ENCODE measurements at places on chromosomes 13 and 19. TPM values are rescaled to one million over a fixed set of nuclear protein-coding genes. Genes with fewer than 3 reads are reported as not detected.

The OR7G3 gene
- total RNA-seq = not detected

The CEBPA gene
- total RNA-seq = 4.4 TPM

The SOX21 gene
- total RNA-seq = not detected

The C19orf85 gene
- not detected for total RNA-seq

The CYP2S1 gene
- 1.4 TPM for total RNA-seq

The ZNF546 gene
- 8.9 TPM for total RNA-seq

The CEACAM21 gene
- total RNA-seq = 2.2 TPM

DNA sequence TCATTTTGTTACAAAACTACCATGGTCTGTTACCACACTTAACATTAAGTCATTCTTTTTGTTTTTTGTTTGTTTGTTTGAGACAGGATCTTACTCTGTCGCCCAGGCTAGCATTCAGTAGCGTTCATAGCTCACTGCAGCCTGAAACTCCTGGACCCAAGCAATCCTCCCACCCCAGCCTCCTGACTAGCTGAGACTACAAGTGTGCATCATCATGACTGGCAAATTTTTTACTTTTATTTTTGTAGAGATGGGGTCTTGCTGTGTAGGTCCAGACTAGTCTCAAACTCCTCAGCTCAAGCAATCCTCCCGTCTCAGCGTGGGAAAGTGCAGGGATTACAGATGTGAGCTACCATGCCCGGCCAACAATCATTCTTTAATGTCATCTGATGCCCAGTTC, 3.3 kb downstream of the ALDH16A1 start:
- no peak for DNase-seq

DNA sequence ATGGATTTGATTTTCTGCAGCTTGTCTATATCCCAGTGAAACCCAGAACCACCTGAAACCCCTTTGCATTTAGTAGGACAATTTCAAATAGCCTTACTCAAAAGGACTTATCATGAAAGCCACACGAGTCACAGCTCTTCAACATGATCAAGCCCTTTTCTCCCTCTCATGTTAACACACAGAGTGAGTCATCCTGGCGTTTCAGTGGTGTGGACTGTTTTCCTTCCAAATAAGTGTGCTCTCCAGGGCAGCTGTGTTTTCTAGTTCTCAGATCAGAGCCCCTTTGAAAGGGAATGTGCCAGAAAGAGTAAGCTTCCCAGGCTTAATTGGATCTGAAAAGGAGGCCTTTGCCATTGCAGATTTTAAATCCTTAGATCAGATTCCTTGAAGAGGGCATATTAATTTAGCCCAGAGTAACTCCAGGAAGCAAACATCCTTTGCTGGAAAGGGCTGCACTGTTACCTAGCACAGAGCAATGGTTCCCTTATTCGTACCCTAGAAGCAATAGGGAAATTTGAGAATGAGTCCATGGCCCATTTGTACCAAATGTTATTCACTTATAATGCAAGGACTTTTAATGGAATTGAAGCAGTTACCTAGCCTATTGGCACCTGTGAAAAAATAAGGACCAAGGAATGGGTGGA, 51.3 kb downstream of the ERICH6B start:
- no peak for DNase-seq

- DNase-seq = no peak
Measured at GRCh38 chr13:99758460-99759162, 213.0 kb downstream of the ZIC5 start.

GRCh38 chr19:5645409-5645808, 22.5 kb downstream of the SAFB start:
- peak; percentile 42 for DNase-seq

DNA sequence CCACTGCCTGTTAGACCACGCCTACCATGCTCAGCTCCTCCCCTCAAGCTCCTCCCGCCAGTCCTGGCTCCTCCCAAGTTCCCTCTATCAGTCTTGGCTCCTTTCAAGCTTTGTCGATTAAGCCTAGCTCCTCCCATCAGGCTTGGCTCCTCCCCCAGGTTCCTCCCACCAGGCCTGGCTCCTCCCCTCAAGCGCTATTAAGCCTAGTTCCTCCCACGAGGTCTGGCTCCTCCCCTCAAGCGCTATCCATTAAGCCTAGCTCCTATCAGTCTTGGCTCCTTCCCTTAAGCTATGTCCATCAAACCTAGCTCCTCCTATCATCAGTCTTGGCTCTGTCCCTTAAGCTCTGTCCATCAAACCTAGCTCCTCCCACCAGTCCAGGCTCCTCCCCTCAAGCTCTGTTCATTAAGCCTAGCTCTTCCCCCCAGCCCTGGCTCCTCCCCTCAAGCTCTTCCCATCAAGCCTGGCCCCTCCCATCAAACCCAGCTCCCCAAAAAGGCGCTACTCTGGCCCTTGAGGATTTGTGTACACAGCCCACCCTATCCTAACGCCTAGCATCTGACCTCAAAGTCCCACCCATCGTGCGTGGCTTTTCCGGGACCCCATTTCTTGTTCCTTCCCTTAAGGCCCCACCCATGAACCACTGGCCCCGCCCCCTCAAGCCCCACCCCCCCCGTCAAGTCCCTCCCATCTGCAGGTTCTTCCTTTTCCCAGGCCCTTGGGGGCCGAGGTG, 10.0 kb downstream of the CAMSAP3 start:
- no peak for DNase-seq

DNA sequence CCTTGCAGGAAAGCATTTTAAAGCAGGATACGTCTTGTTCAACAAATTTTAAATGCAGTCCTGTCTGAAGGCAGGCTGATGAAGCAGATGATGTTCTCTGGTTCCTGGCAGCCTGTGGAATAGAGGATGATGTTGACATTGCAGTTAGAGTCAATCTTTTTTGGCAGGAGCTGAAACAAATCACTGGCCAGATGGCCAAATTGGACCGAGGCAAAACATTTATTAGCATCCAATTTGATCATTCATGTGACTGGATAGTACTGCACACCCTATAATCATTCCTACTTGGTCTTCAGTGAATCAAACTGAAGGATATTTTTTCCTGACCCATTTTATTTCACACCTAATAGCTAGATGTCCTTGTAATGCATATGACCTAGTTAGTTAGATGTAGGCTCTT, 172.2 kb upstream of the SLC10A2 start:
- DNase-seq = no peak

GRCh38 chr13:73938372-73939070, 195.7 kb downstream of the KLF12 start:
- DNase-seq = no peak

DNA sequence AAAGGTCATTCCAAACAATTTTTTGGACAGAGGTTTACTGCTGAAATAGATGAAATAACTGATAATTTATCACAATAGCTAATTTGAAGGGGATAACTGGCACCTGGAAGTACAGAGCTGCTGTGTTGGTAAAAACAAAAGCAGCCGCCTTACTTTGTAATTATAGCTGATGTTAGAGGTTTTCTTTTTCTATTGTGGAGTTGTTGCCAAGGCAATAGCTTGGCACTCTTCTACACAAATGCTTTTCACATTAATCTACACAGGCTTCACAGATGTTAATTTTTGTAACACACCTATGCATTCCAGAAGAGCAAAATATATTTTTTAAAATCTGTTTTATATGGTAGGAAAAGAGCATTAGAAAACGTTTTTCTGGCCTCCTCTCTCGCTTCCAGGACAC, 56.9 kb downstream of the LACC1 start:
- DNase-seq = no peak

GRCh38 chr19:28656644-28657043, 556.3 kb downstream of the UQCRFS1 start:
- no peak for DNase-seq

GRCh38 chr13:113969311-113969972, 4.4 kb downstream of the C13orf46 start:
- DNase-seq = peak; percentile 64

- peak; percentile 56 for DNase-seq
Measured at GRCh38 chr13:70255406-70255991, 147.2 kb upstream of the KLHL1 start.
